GM04503 (cell line): ENCODE measurements at places on chromosomes 1 and 21.

GRCh38 chr1:147892731-147893214 lies 9.8 kb upstream of the GJA8 start:
- peak; percentile 18 for DNase-seq

- no peak for DNase-seq
Measured at GRCh38 chr1:41315871-41316270, 45.4 kb upstream of the FOXO6 start.

- no peak for DNase-seq
Measured at GRCh38 chr1:7975212-7975865, 13.8 kb downstream of the PARK7 start.

DNA sequence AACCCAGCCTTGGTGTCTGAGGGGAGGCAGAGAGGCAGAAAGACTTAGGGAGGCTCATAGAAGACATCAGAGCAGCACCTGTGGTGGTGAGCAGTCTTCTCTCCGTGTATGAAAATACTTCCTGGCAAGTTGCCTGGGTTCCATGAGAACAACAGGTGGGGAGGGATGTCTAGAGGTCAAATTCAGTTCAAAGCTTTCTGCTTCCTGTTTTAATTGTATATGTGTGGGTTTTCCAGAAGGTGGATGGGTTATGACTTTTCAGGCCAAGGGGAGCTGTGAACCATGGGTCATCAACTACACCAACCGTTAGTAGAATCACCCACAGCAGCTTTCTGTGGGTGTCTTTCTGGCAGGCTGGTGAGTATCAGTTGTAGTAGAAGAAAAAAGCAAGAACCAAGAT lies 4.1 kb upstream of the FCRL2 start:
- no peak for DNase-seq
